Activated T-cell treated with anti-CD3 and anti-CD28 coated beads for 1 hour (primary cell): ENCODE measurements at places on chromosomes 3 and 15.

DNA sequence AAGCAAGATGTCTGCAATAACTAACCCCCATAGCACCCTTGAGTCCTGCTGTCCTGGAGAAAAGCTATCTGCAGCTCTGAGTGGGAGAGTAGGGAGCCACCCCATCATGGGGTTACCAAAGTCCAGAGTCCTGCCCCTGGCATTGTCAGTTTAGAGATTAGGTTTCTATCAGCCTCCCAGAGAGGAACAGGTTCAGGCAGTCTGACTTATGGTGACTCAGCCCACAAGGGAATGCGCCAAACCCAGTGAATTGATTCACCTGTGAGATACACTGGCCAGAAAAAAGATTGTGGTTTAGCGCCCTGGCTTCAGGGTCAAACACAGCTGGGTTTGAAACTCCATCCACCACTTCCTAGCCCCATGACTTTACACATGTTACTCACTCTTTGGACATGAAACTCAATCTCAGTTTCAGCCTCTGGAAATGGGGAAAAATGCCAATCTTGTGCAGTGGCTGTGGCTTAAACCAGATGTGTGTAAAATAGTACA, 263.6 kb upstream of the HES1 start:
- DNase-seq: no peak

DNA sequence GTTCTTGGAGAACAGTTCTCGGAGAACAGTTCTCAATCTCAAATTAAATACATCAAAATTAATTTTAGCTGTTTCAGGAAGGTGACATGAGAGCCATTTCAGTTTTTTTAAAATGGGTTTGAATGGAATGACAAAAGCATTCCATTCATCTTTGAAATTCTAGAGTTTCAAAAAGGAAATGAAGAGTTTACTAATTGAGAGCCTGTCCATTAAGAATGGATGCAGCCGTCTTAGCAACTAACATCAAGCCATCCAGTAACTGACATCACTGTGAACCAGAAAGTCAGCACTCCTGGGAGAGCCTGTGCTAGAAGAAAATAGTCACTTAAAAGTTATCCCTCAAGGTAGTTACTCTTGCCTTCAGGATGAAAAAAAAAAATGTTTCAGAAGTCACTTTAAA, 47.0 kb upstream of the FSTL1 start:
- no peak for DNase-seq

- no peak for DNase-seq
Measured at GRCh38 chr3:163813935-163814334, 1264.4 kb downstream of the SI start.

GRCh38 chr15:61390138-61390537, 161.0 kb upstream of the RORA start:
- no peak for DNase-seq

- DNase-seq: no peak
Measured at GRCh38 chr15:30990036-30990435, 1.4 kb downstream of the MTMR10 start.

DNA sequence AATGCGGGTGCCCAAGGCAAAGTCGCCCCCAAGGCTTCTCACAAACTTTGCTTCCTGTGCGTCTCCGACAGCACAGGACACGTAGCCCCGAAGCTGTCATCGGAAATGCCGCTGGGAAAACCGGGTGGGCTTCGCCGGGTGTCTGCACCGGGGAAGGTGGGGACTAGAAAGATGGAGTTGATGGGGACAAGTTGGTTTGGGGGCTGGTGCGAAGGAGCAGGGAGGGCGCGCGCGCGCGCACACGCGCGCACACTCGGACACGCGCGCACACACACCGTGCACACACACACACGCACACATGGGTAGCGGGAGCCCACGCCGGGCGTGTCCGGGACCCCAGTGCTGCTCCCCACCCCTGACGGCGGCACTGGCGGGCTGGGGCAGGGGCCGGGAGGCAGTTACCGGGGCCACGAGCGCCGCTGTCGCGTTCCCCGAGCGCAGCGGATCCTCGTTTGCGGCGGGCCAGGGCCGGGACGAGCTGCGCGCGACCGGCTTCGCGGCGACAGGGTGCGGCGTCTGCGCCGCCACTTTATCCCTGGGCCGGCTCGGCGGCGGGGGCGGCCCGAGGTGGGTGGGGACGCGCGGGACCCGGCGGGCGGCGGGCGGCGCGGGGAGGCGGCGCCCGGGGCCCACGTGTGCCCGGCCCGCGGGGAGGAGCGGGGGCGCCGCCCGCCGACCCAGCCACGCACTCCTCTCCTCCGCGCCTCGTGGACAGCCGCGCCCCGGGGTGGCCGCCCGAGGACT, 539 bp upstream of the MGLL start:
- DNase-seq: no peak
